Foreskin melanocyte (primary cell): ENCODE measurements at places on chromosomes 16 and 17.

DNA sequence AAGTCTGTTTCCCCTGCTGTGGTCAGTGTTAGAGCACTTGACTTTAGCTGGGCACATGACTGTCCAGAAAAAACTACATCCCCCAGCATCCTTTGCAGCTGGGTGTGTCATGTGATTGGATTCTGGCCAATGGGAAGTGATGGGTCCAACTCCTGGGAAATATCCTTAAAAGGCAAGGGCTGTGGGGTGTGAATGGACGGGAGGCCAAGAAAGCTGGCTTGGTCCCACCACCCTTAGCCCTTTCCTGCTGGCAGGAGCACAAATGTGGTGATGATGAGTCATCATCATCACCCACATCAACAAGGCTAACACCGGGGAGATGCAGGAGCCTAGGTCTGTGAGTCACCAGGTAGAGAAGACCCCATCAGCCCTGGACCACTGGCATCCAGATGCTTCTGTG is 341.7 kb downstream of the C16orf95 start:
- peak; percentile 84 for DNase-seq

DNA sequence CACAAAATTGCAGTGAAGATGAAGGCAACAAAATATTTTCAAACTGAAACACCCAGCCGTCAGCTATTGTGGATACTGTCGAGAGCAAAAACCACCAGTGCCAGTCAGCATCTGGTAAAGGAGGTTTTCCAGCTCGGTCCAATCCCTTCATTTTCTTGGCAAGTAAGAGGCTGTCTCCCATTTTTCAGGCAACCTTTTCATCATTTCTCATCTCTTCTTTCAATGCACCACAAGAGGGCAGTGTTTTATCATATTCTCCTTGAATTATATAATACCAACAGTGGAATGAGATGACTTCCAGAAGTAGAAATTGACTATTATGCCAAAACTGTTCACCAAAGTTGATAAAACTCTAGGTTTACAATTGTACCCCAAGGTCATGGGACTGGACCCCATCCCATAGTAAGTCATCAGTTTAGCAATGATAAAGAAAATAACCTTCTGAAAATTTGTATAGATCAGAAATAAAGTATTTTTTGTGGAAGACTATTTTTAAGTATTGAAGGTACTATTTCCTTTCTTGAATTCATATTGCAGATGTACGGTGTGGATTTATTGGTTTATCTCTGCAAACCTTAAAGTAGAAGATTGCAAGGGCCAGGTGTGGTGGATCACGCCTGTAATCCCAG is 16.8 kb downstream of the NQO1 start:
- DNase-seq = peak; percentile 57

GRCh38 chr16:75477680-75478473 is 13.4 kb upstream of the TMEM170A start:
- no peak for DNase-seq

- no peak for DNase-seq
Observed at GRCh38 chr16:25051406-25052150, 36.4 kb upstream of the ARHGAP17 start.

DNA sequence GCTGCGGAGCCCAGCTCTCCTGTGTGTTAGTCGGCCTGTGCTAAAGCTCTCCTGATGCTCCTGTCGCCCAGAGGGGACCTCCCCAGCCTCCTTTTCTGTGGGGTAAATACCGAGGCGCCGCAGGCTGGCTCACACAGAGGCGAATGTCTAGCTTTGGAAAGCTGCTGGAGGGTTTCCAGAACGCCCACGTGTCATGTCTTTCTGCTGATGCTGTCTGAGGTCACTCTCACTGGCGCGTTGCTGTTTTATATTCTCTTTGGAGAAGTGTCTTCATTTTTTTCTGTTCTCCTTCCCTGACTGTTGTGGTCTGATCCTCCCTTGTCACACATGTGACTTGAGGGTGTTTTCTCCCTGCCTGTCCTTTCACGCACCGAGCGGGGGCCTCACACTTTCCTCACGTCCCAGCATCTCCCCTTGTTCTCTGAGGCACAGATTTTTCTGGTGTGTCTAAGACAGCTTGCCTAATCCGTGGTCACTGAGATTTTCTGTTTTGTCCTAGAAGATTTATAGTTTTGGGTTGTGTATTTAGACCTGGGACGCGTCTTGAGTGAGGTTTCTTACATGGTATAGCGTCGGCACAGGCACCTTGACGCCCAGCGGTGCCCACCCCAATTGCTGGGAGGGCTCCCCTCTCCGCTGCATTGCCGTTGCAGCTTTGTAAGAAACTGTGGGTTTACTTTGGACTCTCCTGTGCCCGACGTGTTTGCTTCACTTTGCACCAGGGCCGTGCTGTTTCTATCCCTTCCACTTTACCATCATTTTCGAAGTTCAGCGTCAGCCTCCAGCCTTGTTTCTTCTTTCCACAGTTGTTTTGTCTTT is 92.1 kb upstream of the ZNF750 start:
- DNase-seq = peak; percentile 8

- DNase-seq = no peak
Observed at GRCh38 chr17:67773246-67773645, 52.1 kb upstream of the BPTF start.

GRCh38 chr17:81513753-81514488 is 1.3 kb upstream of the ACTG1 start:
- DNase-seq = peak; percentile 45

- no peak for DNase-seq
Observed at GRCh38 chr16:86977076-86977676, 340.0 kb downstream of the C16orf95 start.

DNA sequence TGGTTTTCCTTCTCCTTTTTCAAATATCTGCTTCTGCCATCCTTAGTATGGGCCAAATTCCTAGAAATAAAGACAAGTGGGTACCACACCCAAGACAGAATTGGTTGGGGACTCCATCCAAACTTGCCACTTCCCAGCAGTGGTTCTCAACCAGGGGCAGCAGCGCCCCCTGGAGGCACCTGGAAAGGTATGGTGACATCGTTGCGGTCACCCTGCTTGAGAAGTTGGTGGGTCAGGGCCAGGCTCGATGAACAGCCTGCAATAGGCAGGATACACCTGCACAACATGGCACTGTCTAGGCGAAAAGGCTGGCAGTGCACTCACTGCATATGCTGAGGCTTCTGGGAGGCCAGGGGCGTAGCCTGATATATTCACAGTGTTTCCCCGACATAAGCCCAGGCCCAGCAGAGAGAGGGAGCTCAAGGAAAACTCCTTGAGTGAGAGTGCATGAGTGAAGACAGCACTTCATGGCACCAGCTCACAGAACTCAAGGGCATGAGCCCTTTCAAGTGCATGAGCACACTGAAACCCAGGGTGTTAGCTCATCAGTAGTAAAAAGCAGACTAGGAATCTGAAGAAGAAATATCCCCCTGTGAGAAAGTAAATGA is 57.7 kb downstream of the CMC2 start:
- DNase-seq = no peak

GRCh38 chr17:15026088-15026487 is 239.0 kb downstream of the PMP22 start:
- no peak for DNase-seq

GRCh38 chr17:39194089-39194984 is 3.1 kb downstream of the CACNB1 start:
- DNase-seq = no peak

DNA sequence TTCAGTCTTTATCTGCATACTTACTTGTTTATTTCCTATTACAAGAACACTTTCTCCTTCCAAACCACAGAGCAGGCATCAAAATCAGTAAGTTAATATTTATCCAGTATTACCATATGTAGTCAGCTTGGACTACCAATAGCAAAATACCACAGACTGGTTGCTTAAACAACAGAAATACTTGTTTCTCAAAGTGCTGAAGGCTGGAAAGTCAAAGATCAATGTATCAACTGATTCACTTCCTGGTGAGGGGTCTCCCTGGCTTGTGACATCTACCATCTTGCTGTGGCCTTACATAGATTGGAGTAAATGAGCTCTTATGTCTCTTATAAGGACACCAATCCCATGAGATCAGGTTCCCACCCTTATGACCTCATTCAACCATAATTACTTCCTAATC is 2.6 kb downstream of the STXBP4 start:
- DNase-seq = no peak

GRCh38 chr17:28747051-28747691 is 3.4 kb downstream of the TRAF4 start:
- no peak for DNase-seq

DNA sequence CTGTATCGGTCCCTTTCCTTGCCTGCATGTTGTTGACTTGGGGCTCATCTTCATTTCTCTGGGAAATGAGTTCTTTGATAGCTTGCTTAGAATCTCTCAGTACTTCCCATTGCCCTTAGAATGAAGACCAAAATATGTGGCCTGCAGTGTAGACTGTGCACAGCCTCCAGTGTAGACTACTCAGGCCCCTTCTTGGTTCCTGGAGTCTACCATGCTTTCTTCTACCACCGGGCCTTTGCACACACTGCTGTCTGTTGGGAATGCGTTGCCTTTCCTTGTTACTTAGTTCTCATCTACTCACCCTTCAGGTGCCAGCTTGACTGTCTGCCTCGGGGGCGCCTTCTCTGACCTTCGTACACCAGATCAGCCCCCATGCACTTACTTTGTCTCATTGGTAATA is 82.0 kb downstream of the ABCC1 start:
- DNase-seq = no peak

DNA sequence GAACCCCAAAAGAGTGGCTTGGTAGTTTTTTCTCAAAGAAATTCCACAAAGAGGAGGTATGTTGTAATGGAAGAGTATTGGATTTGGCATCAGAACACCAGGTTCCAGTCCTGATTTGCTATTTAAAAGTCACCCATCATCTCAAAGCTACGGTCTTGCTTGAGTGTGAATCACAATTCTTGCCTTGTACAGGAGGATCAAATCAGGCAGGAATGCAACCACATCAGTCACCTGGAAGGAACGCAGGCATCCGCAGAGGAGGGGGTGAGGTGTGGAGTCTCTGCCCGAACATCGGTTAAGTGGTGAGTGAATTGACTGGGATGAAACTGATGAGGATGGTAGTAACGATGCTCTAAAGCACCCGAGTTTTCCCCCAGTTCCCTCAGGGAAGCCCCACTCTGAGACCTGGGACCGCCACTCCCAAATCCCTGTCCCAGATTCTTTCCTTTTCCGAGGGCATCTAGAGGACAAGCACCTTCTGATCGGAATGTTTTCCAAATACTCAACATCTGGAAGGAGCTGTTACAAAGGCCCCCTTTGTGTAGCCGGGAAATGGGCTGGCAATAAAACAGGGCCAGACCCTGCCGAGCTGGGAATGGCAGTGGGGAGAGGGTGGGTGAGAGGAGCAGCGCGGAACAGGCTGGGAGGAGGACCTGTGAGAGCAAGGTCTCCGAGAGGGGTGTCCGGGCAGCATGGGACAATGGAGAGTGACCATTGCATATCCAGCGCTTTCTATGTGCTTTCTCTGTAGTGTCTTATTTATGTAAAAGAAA is 469.6 kb downstream of the SLC39A11 start:
- no peak for DNase-seq

DNA sequence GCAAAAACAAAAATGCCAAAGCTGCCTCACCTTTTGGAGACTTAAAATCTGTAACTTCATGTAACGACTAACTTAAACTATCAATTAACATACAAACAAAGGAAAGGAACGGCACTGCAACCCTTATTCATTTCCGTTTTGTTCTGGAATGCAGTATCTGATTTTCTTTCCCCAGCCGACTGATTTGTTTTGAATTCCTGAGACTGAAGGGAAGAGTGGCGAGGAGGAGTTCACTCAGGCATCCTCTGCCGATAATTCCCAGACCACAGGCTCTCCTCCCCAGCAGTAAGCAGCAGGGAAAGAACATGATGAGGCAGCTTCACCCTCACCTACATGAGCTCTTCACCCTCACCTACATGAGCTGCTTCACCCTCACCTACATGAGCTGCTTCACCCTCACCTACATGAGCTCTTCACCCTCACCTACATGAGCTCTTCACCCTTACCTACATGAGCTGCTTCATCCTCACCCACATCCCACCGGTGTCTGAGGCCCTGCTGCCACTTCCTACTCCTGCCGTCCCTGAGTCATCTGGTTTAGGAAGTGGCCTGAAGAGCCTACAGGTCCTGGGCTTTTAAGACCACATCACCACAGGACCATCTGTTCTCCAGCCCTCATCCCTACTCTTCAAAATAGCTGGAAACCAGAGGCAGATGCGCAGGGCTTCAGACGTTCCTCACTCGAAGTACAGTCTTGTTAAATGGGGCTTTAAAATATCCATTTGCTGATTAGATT is 168.0 kb upstream of the RPH3AL start:
- DNase-seq = no peak

DNA sequence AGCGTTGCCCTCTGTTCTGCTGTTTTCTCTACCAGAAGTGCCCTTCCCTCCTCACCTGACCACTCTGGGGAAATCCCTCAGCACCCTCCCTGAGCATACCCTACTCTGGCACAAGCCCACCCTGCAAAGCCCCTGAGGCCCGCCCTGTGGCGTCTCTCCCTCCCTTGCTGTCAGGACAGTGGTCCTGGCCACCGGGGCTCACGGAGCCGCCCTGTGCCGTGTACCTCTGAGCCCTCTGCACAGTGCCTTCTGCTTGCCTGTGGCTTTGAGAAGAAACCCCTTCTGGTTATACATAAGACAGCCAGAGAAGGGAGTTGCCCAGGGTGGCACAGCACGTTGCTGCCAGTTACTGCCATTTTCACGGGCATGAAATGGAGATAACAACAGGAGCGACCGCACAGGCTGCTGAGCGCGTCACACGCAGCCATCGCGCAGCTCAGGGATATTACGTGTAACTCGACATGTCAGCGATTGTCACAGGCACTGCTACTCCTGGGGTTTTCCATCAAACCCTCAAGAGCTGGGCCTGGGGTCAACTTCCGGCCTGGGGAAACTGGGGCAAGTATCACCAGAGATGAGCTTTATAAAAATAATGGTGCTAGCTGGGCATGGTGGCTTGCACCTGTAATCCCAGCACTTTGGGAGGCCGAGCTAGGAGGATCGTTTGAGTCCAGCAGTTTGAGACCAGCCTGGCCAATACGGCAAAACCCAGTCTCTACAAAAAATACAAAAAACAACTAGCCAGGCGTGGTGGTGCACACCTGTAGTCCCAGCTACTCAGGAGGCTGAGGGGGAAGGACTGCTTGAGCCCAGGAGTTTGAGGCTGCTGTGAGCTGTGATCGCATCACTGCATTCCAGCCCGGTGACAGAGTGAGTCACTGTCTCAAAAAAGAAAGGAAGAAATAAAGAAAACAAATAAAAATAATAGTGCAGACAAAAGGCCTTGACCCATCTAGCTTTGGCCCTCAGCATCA is 14.8 kb downstream of the SCGB1C2 start:
- no peak for DNase-seq

GRCh38 chr17:8451933-8452614 is 16.4 kb downstream of the NDEL1 start:
- no peak for DNase-seq

DNA sequence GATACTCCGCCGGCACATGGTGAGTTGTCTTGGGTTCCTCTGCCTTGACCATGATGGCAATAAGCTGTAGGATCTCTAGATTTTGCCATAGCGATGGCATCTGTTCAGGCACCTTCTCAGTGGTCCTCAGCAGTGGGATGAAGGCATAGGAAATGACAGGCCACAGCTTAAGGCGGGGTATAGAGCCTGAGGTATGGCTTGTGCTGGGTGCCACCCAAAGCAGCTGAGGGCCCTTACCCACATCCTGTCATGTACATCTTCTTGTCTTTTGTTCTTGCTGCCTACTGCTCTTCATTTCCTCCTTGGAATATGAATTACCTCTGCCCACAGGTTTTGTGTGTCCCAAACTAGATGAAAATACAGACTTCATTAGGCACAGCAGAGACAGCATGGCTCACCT is 29.5 kb downstream of the KAT7 start:
- no peak for DNase-seq

- DNase-seq = no peak
Observed at GRCh38 chr17:57311281-57312216, 55.2 kb downstream of the MSI2 start.
